ENCODE measurements at places on chromosomes 6 and 20.

GRCh38 chr20:37939701-37940560, 37.0 kb downstream of the VSTM2L start:
- no peak for DNase-seq

DNA sequence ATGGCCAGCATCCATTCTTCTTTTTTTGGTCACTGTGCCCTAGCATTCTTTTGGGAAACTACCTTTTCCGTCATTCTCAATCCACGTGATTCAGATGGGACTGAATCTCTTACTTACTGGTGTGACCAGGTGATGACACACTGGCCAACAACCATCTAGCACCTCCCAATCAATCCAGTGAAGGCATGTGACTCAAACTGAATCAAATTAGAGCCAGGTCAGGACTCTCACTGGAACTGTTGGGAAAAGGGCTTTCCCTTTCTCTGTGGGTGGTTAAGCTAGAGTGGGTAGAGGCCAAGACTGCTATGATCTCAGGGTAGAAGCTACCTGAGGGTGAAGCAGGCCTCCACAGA, 36.2 kb upstream of the ZMYND8 start:
- DNase-seq, result no peak

- DNase-seq, result no peak
These were observed 7.8 kb downstream of the IL22RA2 start for GRCh38 chr6:137165375-137166246.

DNA sequence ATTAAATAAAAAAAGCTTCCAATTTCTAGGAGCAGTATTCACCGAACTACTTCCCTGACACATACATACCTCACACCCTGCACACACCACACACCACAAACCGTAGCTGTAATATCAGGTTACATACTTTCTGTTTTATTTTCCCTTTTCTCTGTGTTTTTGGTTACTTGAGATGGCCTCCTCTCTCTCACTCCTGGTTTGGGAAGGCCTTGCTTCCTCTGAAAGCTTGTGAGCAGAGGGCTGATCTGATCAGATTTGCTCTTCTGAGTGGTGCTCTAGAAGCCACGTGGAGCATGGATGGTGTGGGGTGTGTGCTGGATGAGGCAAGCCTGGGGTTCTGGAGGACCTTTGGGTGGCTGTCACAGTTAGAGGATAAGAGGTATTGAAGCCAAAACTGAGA, 20.9 kb downstream of the UTRN start:
- DNase-seq, result no peak

DNA sequence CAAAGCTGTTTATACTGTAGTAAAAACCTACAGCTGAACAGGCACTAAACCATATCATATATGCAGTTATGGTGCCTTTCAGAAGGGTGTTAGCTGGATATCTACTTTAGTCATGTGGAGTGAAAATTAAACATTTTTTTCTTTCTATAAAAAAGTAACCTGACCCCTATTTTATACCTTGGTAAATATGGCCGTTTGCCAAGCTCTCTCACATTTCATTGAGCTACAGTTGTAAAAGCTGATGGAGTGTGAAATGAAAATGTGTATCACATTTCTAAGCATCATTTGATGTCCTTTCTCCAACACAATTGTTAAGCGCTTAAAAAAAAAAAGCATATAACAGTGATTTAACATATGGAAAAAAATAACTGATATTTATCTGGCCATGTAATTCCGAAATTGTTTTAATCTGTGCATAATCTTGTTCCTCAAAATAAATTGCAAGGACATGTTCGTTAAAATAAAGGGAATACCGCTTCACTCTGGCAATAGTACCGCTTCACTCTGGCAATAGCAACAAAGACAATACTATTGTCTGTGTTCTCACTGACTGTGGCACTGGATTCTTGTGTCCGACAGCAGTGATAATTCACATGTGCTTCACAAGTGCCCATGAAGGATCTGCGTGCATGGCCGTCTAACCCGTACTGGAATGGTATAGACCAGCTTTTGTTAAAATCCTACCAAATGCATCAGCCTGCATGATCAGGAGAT, 391.8 kb upstream of the SOX4 start:
- DNase-seq, result no peak

- DNase-seq, result no peak
These were observed 58.6 kb downstream of the LIN28B start for GRCh38 chr6:105015482-105015881.

DNA sequence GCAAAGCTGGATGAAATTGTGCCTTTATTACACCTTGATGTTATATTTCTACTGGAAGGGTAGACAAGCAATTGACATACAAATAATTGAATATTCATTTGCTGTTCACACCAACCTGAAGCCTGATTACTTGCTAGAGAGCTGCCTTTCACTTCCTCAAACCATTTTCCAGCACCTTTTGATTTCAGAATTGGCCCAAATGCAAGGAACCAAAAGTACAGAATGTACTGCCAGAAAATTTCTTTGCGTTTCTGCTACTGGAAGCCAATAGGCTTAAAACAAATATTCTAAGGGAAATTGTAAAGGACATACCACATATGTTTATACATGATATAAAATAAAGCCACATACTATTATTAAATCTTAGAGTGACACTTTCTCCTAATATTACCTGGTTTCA, 94.5 kb downstream of the RFPL4B start:
- no peak for DNase-seq

DNA sequence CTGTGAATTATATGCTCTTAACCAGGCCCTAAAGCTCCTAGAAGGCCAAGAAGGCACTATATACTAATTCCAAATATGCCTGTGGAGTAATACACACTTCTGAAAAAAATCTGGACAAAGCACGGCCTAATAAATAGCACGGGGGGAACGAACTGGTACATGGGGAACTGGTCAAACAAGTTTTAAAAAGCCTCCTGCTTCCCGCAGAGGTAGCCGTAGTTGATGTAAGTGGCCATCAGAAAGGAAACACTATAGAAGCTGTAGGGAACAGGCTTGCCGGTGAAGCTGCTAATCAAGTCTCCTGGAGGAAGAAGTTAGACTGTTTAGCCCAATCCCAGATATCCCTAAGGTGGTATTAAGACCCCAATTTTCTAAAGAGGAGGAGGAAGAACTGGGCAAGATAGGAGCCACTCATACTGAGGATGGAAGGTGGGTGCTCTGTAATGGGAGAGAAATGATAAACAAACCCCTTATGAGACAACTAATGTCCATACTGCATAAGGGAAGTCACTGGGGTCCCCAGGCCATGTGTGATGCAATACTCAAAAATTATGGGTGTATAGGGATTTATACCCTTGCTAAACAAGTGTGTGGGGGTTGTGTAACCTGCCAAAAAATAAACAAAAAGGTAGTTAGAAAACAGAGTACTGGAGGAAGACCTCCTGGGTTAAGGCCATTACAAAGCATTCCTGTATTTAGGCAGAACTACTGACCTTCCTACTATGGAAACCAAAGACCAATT, 27.1 kb upstream of the ZNF318 start:
- DNase-seq, result no peak

DNA sequence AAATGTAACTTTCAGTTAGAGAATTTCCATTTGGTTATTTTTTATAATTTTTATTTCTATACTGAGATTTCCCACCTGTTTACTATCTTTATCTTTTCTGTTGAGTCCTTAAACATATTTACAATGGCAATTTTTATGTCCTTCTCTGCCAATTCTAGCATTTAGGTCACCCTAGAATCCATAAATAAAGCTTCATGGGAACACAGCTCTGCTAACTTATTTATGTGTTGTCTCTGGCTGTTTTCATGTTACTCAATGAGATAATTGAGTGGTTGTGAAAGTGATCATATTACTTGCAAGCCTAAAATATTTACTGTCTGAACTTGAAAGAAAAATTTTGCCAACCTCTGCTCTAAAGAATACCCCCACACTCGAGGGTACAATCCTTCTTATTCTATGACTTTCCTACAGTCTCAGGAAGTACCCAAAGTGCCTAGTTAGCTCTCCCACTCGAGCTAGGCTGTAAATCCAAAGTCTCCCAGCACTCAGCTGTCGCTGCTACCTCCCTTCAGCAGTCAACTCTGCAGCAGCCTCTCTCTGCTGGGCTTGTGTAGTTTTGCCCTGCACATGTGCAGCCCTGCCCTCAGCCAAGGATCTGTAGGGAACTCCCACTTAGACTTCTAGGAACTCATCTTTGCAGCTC, 53.5 kb upstream of the GCLC start:
- no peak for DNase-seq

GRCh38 chr6:45377043-45377553, 636 bp downstream of the SUPT3H start:
- DNase-seq, result peak; percentile 77

DNA sequence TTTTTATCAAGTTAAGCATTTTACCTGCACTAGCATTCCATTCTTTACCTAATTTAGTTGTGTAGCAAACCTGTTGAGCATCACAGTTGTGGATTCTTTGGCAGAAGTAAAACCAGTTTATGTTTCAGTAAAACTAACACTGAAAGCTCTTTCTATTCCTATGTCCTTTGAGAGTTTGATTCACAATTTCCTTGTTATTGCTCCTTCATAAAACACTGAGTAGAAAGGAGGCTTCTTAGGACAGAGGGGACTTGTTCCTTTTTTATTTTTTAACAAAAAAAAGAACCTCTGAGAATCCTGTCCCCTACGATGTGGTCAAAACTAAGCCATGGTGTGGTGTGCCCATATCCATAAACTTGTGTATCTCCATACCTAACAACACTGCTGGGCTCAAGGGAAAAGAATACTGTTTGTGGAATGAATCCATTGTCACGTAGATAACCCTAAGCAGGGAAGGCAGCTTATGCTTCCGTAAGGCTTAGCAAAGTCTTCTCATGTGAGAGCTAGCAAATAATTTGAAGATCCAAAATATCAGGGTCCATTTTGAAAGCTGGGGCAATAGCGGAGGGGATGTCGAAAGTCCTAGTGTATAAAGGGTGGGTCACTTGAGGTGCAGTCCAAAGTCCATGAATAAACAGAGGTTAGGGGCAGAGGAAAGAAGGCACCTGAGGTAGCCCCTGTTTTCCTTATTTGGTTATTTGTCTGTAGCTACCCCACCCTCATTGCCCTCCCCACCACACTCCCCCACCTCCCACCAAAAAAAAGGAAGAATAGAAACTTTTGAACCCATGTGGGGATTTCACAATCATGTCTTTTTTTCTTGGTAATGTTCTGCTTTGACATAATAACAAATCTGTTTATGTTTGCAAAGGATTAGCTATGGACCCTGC, 71.0 kb downstream of the PLAGL1 start:
- DNase-seq, result no peak

- DNase-seq, result no peak
These were observed 290.2 kb upstream of the CNR1 start for GRCh38 chr6:88456221-88456859.

GRCh38 chr6:148890652-148891404, 144.0 kb downstream of the UST start:
- no peak for DNase-seq

- DNase-seq, result no peak
These were observed 60.2 kb downstream of the MRAP2 start for GRCh38 chr6:84093441-84094435.

DNA sequence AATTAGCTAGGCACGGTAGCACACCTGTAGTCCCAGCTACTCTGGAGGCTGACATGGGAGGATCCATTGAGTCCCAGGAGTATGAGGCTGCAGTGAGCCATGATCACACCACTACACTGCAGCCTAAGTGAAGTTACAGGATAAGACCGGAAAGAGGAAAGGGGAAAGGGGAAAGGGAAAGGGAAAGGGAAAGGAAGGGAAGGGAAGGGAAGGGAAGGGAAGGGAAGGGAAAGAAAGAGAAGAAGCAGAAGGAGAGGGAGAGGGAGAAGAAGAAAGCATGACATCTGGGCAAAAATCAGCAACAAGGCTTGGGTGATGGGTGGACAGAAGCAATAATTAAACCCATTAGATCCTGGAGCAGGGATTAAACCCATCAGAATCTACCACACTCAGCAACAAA, 101.7 kb upstream of the RAB32 start:
- no peak for DNase-seq

GRCh38 chr20:58188527-58188926, 39.9 kb downstream of the ANKRD60 start:
- DNase-seq, result no peak

GRCh38 chr6:10682355-10682988, 11.9 kb downstream of the C6orf52 start:
- no peak for DNase-seq

- DNase-seq, result peak; percentile 42
These were observed 37.4 kb downstream of the COX4I2 start for GRCh38 chr20:31674895-31675827.

DNA sequence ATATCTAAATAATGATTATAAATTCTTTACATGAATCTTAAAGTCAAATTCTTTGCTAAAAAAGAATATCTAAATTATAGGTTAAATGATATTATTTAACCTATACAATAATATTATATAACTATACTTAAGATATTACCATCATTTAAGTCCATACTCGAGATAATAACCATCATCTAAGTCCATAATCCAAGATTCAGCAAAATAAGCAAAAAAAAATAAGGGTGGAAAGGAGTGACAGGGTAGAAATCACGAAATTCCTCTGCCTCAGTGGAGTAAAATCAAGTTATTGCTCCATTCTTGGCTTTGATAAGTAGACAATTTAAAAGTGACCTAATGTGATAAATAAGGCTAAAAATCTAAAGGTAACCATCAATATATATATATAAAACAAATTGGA, 9.7 kb downstream of the IL17A start:
- no peak for DNase-seq

- DNase-seq, result no peak
These were observed 1.2 kb downstream of the SPDEF start for GRCh38 chr6:34555007-34555322.

GRCh38 chr6:152952045-152952444, 30.8 kb downstream of the FBXO5 start:
- DNase-seq, result no peak

- DNase-seq, result peak; percentile 73
These were observed 1.2 kb downstream of the EZR start for GRCh38 chr6:158817728-158818580.

DNA sequence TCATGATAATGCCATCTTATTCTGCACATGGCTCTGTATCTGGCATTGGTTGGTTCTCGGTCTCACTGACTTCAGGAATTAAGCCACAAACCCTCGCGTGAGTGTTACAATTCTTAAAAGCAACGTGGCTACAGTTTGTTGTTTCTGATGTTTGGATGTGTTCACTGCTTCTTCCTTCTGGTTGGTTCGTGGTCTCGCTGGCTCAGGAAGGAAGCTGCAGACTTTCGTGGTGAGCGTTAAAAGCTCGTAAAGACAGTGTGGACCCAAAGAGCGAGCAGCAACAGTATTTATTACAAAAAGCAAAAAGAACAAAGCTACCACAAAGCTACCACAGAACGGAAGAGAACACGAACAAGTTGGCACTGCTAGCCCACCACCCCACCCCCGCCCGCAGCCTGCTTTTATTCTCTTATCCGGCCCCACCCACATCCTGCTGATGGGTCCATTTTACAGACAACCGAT, 51.1 kb downstream of the MYLIP start:
- DNase-seq, result no peak
